ENCODE measurements at places on chromosomes 13 and 19. TPM values are rescaled to one million over a fixed set of nuclear protein-coding genes. Genes with fewer than 3 reads are reported as not detected.

The KLK4 gene
- not detected for polyA plus RNA-seq

The ZNF112 gene
- polyA plus RNA-seq = 5.0 TPM

The FFAR2 gene
- polyA plus RNA-seq = 0.09 TPM

The LYL1 gene
- polyA plus RNA-seq = 5.4 TPM

The ZNF726 gene
- polyA plus RNA-seq = 4.2 TPM

The ZNF136 gene
- polyA plus RNA-seq = 6.1 TPM

The PLVAP gene
- 40.7 TPM for polyA plus RNA-seq

The KLF12 gene
- 19.5 TPM for polyA plus RNA-seq

The KBTBD7 gene
- polyA plus RNA-seq = 8.0 TPM

The SMAD9 gene
- polyA plus RNA-seq = 13.3 TPM

The MEDAG gene
- 8.4 TPM for polyA plus RNA-seq

The UPK1A gene
- not detected for polyA plus RNA-seq

The RXFP2 gene
- 0.05 TPM for polyA plus RNA-seq

The GPC5 gene
- polyA plus RNA-seq = 0.57 TPM

The NXNL1 gene
- polyA plus RNA-seq = not detected

The LRRC25 gene
- 1.6 TPM for polyA plus RNA-seq

The GADD45GIP1 gene
- polyA plus RNA-seq = 46.0 TPM

The TSHZ3 gene
- 15.2 TPM for polyA plus RNA-seq

The TYROBP gene
- polyA plus RNA-seq = 14.7 TPM

The SPRED3 gene
- polyA plus RNA-seq = 0.59 TPM

The PMIS2 gene
- not detected for polyA plus RNA-seq

The SPINT2 gene
- 4.8 TPM for polyA plus RNA-seq

The ZNF837 gene
- 1.9 TPM for polyA plus RNA-seq

The XRCC1 gene
- polyA plus RNA-seq = 28.9 TPM

The HS6ST3 gene
- 0.18 TPM for polyA plus RNA-seq

The FAM216B gene
- polyA plus RNA-seq = not detected

The NLRP9 gene
- not detected for polyA plus RNA-seq

The ANKRD10 gene
- polyA plus RNA-seq = 266 TPM

The LILRB4 gene
- 0.63 TPM for polyA plus RNA-seq

The ISYNA1 gene
- polyA plus RNA-seq = 164 TPM

The CRX gene
- 0.05 TPM for polyA plus RNA-seq

The ZNF544 gene
- 14.6 TPM for polyA plus RNA-seq

The CABP5 gene
- polyA plus RNA-seq = not detected

The MAP4K1 gene
- polyA plus RNA-seq = 13.6 TPM

The MBD3L3 gene
- not detected for polyA plus RNA-seq

The SAE1 gene
- 74.5 TPM for polyA plus RNA-seq

The SELENOV gene
- not detected for polyA plus RNA-seq

The FCER2 gene
- 0.78 TPM for polyA plus RNA-seq

The SIGLECL1 gene
- polyA plus RNA-seq = not detected

The MYO1F gene
- 6.7 TPM for polyA plus RNA-seq

The CYP2A7 gene
- 0.27 TPM for polyA plus RNA-seq

Measured in forelimb muscle (tissue), 1 donor.